ENCODE measurements at places on chromosomes 11 and 22. TPM values are rescaled to one million over a fixed set of nuclear protein-coding genes. Genes with fewer than 3 reads are reported as not detected.

GRCh38 chr11:63501236-63501635, 4.6 kb upstream of the LGALS12 start:
- H3K27me3 ChIP-seq, result no peaks in the 10 kb centered on the region
- H3K4me1 ChIP-seq, result no peaks in the 10 kb centered on the region
- no peak overlapping the region for H3K27ac ChIP-seq
- H3K36me3 ChIP-seq, result no peaks in the 10 kb centered on the region
- DNase-seq, result no peak

DNA sequence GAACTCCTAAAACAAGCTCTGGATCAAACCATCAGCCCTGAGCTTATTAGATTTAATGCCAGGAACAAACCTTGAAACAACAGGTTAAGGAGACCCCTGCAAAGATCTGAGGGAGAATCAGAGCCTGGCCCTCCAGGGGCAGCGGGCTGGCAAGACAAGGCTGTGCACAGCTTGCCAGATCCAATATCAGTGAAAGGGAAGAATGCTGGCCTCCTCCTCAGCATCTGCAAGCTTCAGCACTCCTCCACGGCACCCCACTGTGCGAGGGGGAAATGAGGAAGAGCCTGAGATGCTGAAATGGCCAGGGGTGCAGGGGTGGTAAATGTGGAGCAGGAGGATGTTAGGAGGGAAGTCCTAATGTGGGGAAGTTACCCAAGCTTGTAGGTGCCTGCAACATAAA, 167.0 kb downstream of the TENM4 start:
- no peaks in the 10 kb centered on the region for H3K36me3 ChIP-seq
- no peak overlapping the region for H3K4me3 ChIP-seq
- no peak for DNase-seq
- H3K27ac ChIP-seq, result no peak overlapping the region
- no peaks in the 10 kb centered on the region for H3K27me3 ChIP-seq

Gene SLC16A8
- total RNA-seq, result 1.0 TPM

Gene SEPTIN5
- 124 TPM for total RNA-seq

Gene CDC42BPG
- total RNA-seq, result 7.8 TPM

Gene OR51E2
- total RNA-seq, result not detected

Gene CREB3L1
- 2.8 TPM for total RNA-seq

All from thyroid gland (tissue), 4 donors.